Activated CD4-positive, alpha-beta T cell treated with anti-CD3 and anti-CD28 coated beads, Interleukin-2, amount 10 ng/mL, durations not matched to agents 24 days and 14 days (primary cell): ENCODE measurements at places on chromosomes 1 and 21.

DNA sequence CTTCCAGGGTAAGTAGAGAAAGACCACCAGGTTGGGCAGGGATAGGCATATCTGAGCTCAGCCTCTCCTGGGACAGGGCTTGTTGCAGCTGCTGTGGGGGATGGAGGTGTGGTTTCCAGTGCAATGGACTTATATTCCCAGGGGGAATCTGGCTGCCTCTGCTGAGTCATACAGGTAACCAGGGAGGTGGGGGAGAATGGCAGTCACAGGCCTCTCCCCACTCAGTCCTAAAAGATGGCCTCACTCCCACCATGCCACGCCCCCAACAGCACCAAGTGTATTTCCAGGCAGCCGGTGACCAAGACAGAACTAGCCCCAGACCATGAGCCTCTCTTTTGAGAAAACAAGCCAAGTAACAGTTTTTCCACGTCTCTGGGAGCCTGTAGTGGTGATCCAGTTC lies 1240.7 kb downstream of the BRINP3 start:
- no peak overlapping the region for H3K4me3 ChIP-seq
- no peaks in the 10 kb centered on the region for H3K4me1 ChIP-seq
- H3K36me3 ChIP-seq = no peaks in the 10 kb centered on the region
- H3K27me3 ChIP-seq = no peaks in the 10 kb centered on the region
- no peak overlapping the region for H3K27ac ChIP-seq
- DNase-seq = no peak

GRCh38 chr1:202857136-202857610 lies 31.8 kb downstream of the RABIF start:
- no peak overlapping the region for H3K4me3 ChIP-seq
- no peaks in the 10 kb centered on the region for H3K36me3 ChIP-seq
- H3K27ac ChIP-seq = no peak overlapping the region
- H3K4me1 ChIP-seq = peaks cover 13% of the 10 kb centered on the region
- no peak for DNase-seq

GRCh38 chr1:79969886-79970285 lies 963.4 kb upstream of the ADGRL4 start:
- no peak overlapping the region for H3K4me3 ChIP-seq
- no peaks in the 10 kb centered on the region for H3K4me1 ChIP-seq
- H3K27me3 ChIP-seq = no peaks in the 10 kb centered on the region
- no peak overlapping the region for H3K27ac ChIP-seq
- DNase-seq = no peak
- H3K36me3 ChIP-seq = no peaks in the 10 kb centered on the region

DNA sequence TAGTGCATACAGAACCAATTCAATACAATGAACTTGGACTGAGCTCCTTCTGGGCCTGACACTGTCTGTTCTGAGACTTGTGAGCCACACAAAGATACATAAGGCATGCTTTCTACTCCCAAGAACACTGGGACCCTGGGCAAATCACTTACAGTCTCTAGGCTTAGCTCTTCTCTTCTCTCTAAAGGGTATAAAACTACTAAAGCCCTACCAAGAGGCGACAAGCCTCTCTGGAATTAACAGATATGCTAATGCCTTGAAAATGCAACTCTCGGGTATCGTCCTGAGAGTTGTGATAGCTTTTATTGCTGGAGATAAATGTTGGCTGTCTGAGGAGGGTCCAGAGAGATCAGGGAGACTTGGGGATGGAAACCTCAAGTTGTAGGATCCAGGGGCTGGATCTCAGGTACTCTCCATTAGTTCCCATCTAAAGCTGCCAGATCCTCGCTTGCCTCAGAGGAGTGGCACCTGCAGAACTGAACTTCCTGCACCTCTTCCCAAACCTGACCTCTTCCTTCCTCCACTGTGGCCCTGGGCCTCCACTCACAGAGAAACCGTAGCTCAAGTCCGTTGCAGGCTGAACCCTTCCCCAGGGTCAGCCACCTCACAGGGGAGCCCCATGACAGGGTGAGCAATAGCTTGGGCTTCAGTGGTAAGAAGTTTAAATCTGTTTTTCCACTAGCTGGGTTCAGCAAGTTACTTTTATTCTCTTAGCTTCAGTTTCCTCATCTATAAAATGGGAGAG lies 11.5 kb upstream of the CFAP45 start:
- H3K4me1 ChIP-seq = peaks cover 55% of the 10 kb centered on the region
- H3K27me3 ChIP-seq = no peaks in the 10 kb centered on the region
- peak; percentile 75 for DNase-seq
- peak overlapping the region; percentile 89 for H3K27ac ChIP-seq

GRCh38 chr1:9346566-9346965 lies 53.9 kb downstream of the SPSB1 start:
- peaks cover 3% of the 10 kb centered on the region for H3K4me1 ChIP-seq
- no peak overlapping the region for H3K4me3 ChIP-seq
- DNase-seq = no peak
- H3K27me3 ChIP-seq = no peaks in the 10 kb centered on the region
- peaks cover 5% of the 10 kb centered on the region for H3K36me3 ChIP-seq

GRCh38 chr1:14168326-14169063 lies 430.0 kb upstream of the KAZN start:
- no peaks in the 10 kb centered on the region for H3K36me3 ChIP-seq
- no peaks in the 10 kb centered on the region for H3K27me3 ChIP-seq
- no peak overlapping the region for H3K27ac ChIP-seq
- H3K4me1 ChIP-seq = no peaks in the 10 kb centered on the region
- no peak for DNase-seq

- no peaks in the 10 kb centered on the region for H3K4me1 ChIP-seq
- no peaks in the 10 kb centered on the region for H3K27me3 ChIP-seq
- peaks cover 9% of the 10 kb centered on the region for H3K36me3 ChIP-seq
- H3K27ac ChIP-seq = no peak overlapping the region
Measured at GRCh38 chr1:10155087-10155712, 55.2 kb upstream of the KIF1B start.

- H3K36me3 ChIP-seq = peaks cover 3% of the 10 kb centered on the region
- DNase-seq = no peak
- H3K27ac ChIP-seq = peak within 1 kb of the TSS; percentile 25
- H3K27me3 ChIP-seq = peaks cover 44% of the 10 kb centered on the region
- H3K4me1 ChIP-seq = peaks cover 65% of the 10 kb centered on the region
Measured at GRCh38 chr1:206770531-206771337, at the start of gene IL19. Gene IL19 (plus strand): TSS chr1:206770773. CDS start chr1:206836663, 65,890 bp downstream.

DNA sequence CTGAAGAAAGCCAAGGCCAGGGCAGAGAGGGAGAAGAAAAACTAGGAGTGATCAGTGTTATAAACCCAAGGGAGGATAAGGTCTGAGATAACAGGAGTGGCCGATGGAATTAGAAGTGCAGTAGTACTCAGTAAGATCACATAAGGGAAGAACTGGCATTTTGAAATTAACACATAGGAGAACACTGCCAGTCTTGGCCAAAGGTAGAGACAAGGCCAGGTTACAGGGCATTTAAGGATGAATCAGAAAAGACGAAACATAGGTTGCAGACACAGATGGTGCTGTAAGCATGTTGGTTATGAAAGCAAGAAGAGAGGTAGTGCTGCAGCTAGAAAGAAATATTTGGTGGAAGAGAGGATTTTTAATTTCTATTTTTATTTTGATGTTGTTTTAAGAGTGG lies 278.9 kb upstream of the SNX7 start:
- H3K4me3 ChIP-seq = no peak overlapping the region
- H3K4me1 ChIP-seq = peaks cover under 1% of the 10 kb centered on the region
- DNase-seq = no peak
- no peak overlapping the region for H3K27ac ChIP-seq
- H3K27me3 ChIP-seq = peaks cover 12% of the 10 kb centered on the region
- H3K36me3 ChIP-seq = no peaks in the 10 kb centered on the region
